NCI-H1694 (cell line): ENCODE measurements at places on chromosomes 3 and 15.

DNA sequence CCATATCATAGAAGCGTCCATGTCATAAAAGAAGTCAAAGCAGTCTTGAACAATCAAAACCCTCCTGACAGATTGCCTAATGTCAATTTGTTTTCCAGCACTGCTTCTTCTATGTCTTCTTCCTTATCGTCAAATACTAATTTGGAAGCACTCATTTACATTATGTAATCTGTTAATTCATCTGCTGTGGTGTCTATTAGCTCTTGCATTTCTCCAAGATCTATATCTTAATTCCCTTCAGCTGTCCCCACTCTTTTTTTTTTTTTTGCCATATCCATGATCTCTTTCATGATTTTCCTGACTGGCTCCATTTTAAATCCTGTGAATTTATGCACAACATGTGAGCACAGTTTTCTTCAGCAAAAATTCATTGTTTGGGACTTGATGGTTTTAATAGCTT lies 560.5 kb upstream of the ARPP21 start:
- DNase-seq, result no peak

DNA sequence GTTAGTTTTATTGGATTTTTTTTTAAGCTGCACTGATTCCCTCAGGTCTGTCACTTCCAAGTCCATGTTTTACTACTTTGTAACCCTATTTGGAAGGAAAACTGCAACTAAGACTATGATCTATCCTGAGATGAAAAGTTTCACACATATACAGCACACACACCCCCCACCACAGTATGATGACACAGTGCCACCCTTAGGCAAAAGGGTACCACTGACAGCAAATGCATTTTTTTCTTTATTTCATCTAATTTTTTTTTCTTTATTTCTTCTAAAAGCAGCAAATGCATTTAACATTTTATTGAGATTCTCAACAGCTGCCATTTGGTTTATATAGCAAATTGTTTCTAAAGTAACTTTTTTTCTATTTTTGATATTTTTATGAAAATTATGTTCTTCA lies 21.2 kb downstream of the NGRN start:
- peak; percentile 7 for DNase-seq

DNA sequence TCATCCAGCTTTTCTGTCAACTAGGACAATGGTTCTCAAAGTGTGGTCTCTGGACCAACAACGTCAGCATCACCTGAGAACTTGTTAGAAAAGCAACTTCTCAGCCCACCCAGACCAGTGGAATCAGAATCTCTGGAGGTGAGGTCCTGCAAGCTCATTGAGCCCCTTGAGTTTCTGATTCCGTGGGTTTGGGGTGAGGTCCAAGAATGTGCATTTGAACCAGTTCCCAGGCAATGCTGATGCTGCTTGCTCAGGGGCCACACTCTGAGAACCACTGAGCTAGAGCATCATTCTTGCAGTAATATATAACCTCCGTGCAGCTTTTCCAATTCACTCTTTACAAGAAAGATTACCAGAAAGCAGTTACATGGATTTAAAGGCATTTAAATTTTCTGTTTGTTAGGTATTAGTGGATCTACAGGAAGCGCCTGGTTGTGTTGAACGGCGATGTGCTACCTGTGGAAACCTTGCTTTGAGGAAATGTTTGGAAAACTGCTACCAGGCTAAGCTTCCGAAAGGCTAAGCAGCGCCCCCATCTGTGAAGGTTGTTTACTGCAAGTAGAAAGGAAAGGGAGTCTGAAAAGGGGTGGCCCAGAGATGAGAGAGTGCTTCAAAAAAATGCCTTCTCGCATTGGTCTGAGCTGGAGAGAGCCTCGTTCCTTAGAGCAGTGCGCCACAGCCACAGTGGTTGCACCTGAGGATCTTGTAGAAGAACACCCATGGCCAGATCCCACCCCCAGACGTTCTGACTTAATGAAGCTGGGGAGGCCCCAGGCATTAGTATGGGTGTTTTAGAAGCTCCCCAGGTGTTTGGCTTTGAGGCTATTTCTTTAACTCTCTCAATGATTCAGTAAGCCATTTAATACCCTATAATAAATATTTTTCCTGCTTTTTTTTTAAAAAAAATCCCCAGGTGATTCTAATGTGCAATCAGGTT lies 50.0 kb downstream of the RLBP1 start:
- DNase-seq, result peak; percentile 56

DNA sequence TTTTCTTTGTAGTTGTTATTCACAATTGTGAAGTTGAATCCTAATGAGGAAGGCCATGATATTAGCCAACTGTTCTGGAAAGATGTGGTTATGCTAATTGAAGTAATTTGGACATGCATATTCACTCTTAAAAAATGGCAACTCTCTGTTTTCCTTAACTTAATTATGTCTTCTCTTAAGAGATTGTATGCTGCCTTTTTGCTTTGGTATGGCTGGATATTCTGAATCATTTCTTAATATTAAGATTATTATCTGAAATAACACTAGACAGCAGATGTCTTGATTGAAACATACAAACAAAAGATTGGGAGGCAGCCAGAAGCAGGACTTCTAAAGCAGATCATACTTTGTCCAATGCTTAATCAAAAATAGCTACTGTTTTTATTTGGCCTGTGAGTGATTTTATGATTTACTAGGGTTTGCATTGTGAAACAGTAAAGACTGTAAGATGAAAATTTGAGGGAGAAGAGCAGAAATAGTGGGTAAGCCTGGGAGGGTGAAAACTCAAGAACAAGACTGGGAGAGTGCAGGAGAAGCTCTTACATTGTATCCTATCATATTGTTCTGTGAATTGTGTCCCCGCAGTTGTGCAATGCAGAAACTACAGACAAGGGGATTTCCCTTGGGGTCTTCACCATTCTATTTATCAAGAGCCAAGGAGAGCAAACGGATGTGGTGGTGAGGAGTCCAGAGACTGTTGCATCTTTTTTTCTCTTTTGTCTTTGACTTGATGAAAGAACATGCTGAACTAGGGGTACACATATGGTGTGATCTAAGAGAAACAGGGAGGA lies 554.8 kb downstream of the TUSC7 start:
- no peak for DNase-seq

DNA sequence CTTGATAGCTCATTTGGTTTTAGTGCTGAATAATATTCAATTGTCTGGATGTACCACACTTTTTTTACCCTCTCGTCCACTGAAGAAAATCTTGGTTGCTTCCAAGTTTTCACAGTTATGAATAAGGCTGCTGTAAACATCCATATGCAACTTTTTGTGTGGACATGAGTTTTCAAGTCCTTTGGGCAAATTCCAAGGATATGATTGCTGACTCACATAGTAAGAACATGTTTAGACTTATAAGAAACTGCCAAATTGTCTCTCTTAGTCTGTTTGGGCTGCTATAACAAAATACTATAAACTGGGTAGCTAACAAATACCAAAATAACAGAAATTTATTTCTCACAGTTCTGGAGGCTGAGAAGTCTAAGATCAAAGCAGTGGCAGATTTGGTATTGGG lies 59.5 kb upstream of the TNFSF10 start:
- no peak for DNase-seq

GRCh38 chr3:135136361-135137100 lies 341.5 kb downstream of the EPHB1 start:
- DNase-seq, result no peak

- no peak for DNase-seq
Measured at GRCh38 chr15:72368325-72368724, 7.5 kb downstream of the HEXA start.

DNA sequence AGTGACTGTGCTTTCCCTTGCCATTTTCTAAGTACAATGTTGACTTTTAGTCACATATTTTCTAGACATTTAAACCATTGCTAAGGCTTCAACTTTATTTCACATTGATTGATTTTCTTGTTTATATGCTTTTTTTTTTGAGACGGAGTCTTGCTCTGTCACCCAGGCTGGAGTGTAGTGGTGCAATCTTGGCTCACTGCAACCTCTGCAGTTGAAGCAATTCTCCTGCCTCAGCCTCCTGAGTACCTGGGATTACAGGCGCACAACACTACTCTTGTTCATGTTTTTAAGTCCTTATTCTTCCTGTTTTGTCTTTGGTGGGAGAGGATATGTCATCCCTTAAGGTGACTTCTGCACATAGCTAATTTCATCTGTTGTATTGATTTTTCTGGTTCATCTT lies 74.9 kb upstream of the LRRFIP2 start:
- no peak for DNase-seq

GRCh38 chr3:164326714-164327113 lies 751.6 kb downstream of the SI start:
- DNase-seq, result no peak

DNA sequence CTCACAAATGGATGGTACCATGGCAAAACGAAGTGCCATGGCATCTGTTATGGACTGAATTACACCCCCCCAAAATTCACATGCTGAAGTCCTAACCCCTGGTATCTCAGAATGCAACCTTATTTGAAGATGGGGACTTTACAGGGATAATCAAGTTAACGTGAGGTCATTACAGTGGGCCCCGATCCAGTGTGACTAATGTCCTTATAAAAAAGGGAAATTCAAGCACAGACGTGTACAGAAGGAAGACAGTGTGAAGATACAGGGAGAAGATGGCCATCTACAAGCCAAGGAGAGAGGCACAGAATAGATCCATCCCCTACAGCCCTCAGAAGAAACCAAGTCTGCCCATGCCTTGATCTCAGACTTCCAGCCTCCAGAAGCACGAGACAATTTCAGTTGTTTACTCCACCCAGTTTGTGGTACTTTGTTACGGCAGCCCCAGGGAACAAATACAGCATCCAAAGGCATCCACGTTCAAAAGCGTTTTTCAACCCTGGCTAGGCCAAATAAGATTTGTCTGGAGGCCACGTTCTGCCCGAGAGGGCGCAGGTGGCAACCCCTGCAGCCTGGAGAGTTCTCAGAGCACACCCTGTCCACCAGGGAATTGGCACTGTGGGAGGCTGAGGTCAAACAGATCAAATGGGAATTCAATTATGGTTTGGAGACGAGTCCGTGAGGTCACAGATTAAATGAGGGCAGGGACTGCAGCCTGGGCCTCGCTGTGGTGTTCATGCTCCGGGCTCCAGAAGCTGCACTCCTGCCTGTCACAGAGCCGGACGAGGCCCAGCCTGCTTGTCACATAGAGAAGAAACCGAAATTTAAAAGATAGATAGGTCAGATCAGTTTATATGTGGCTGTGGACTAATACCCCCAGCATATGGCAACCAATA lies 494.8 kb downstream of the SHQ1 start:
- no peak for DNase-seq

DNA sequence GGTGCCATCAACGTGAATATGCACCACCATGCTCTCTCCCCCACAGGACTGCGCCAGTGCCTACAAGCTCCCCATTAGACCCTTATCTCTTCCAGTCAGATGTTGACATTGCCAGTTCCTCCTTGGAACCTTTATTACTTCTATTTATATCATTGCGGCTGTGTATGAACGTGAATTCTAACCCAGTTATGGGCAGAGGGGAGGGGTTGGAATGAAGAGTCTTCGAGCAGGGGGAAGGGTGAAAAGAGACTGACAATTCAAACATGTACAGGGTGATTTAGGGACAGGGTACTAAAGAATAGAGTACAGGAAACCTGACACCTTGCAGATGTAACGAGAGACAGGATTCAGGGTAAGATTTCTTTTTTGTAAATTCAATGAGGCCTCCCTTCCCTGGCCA lies 41.8 kb upstream of the ST6GAL1 start:
- no peak for DNase-seq

GRCh38 chr15:40746916-40747418 lies 8.1 kb downstream of the RMDN3 start:
- DNase-seq, result no peak

- DNase-seq, result no peak
Measured at GRCh38 chr3:14406336-14406735, 3.9 kb downstream of the SLC6A6 start.

DNA sequence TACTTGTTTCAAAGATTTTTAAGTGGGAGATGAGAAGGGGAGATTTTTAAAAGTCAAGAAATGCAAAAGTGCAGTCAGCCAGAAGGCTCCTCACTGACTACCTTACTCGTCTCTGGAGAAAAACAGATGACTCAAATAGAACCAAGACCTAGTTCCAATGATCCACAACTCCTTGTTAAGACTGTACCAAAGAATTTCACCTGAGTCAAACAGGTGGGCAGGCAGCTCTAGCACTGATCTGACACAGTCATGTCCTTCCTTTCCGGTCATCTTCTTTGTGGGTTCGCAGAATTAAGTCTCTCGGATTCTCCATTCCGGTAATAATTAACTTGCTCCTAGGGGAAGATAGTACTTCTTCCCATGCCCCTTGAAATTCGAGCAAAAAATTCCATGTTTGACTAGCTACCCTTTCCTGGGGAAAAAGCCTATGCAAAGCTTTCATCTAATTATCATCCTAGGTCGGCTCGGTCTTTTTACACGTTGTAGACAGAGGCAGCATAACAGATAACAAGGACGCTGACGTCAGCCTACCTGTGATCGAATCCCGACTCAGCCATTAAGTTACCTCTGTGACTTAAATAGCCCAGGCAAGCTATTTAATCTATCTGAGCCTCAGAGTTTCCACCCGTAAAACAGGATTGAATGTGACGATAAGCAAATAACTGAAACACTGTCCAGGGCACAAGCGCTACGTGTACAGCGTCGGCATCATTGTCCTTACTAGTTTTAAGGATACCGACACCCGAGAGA lies 758 bp downstream of the SELENOK start:
- no peak for DNase-seq

GRCh38 chr15:70466305-70466704 lies 297.1 kb downstream of the UACA start:
- DNase-seq, result peak; percentile 12

GRCh38 chr3:10515396-10515795 lies 10.0 kb upstream of the ATP2B2 start:
- no peak for DNase-seq

DNA sequence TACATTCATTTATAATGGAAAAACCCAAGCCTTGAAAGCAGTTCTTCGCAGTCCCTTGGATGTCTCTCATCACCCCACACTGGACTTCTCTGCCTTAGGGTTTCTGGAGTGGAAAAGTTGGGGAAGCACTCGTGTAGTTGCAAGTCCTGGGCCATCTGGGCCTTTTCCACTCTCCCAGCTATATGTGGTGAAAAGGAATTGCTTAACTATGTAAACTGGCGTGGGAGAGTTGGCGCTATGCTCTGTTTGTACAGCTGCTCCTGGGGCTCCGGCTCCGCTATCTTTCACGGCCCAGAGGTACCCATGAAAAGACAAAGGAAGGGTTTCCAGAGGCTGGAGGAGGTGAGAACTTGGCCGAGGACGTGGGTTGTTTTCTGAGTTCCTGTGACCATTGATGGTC lies 81.1 kb upstream of the MYZAP start:
- DNase-seq, result no peak

- DNase-seq, result no peak
Measured at GRCh38 chr3:172258624-172259023, 189.6 kb downstream of the GHSR start.

- no peak for DNase-seq
Measured at GRCh38 chr15:72554471-72555425, 80.6 kb downstream of the ARIH1 start.
